ENCODE measurements at places on chromosomes 3 and 15.
A peak's percentile ranks its signal among the peaks of the same experiment; 100 is the strongest.

DNA sequence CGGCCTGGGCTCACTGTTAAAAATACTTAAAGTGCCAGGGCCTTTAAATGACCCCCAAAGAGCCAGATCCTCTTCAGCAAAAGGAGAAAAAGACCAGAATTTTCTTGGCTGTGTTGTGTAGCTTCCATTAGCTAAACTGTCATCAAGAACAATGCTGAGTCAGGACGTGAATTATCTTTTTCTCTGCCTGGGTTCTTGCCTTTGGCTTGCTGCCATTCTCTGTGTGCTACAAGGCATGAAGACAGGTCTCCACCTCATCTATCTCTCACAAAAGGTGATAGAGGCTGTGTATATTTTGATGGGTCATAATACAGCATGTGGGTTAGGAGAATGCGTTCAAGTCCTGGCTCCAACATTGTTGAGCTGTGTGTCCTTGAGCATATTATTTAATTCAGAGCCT is 52.4 kb upstream of the SELENOK start:
- no peak for DNase-seq

DNA sequence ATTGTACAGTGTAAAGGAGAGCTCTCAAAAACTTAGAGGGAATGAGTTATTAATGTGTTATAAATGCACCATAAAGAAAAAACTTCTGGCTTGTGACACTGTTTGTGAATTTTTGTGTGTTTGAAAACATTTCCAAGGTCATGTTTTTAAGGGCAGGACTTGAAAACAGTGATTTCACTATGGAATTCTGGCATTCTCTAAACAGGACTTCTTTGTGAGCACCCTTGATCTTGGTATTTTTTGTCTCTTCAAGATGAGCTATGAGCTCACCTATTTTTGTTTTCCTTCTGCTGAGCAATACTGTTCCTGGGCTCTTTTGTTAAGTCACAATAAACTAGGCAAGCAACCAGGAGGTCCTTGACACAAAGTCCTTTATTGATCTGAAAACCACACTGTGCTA is 284.4 kb downstream of the RBMS3 start:
- no peak for DNase-seq

DNA sequence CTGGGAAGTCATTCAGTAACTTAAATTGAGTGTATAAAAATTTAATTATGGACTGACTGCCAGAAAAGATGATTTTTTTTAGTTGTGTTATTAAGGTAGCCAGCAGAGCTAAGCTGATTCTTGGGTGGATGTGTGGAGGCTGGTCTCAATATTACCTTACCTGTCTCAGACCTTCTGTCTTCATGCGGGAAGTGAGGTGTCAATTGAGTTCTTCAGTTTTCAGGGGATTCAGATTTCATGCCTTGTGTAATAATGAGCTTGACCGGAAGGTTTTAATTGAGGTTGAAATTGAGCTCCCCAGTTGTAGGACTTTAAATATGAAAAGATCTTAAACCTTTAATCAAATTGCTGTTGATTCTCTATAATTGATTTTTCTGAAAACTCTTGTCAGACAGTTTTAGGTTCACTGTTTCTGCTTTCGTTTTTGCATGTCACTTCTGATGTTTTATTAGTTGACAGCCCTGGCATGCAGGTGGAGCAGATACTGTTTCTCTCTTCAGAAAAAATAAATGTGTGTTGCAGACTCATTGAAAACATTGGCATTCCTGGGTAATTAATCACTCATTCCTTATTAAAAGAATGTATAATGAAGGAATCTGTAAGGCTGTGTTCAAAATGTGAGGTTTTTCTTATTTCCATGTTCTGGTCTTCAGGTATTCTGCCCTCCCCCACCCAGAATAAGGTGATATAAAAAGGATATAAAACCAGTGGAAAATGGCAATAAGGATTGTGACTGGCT is 54.5 kb downstream of the PSMD6 start:
- DNase-seq, result peak; percentile 66

GRCh38 chr15:48555241-48555881 is 90.1 kb downstream of the FBN1 start:
- peak; percentile 92 for DNase-seq

GRCh38 chr15:66997212-66997611 is 68.2 kb upstream of the SMAD3 start:
- DNase-seq, result peak; percentile 77

DNA sequence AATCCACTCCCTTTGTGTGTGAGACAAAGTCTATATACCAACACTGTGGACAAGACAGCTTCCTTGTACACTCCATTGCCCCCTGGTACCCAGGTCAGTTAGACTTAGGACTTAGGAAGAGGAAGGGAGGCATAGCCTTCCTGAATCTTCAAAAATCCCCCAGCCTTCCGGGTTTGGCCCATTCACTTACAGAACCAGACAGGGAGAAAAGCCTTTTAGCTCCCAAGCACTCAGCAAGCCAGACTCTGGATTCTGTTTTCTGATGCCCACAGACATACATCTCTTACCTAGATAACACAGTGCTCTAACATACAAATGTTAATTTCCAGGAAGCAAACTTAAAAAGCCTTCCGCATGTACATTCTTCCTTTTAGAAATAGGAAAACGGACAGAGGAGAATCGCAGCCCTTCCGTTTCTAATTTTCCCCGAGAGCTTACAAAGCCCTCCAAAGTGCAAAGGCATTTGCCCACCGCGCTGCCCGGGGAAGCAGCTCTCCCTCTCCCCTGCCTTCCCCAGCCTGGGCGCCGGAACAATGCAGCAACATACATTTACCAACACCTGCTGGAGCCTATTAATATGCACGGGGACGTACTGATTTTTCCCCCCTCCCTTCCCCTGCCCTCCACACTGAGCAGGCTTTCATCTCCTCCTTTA is 442.0 kb downstream of the MAGI1 start:
- DNase-seq, result no peak

Measured in ELR (cell line).